NCI-H1092 (cell line): ENCODE measurements at places on chromosomes 2 and 18.

DNA sequence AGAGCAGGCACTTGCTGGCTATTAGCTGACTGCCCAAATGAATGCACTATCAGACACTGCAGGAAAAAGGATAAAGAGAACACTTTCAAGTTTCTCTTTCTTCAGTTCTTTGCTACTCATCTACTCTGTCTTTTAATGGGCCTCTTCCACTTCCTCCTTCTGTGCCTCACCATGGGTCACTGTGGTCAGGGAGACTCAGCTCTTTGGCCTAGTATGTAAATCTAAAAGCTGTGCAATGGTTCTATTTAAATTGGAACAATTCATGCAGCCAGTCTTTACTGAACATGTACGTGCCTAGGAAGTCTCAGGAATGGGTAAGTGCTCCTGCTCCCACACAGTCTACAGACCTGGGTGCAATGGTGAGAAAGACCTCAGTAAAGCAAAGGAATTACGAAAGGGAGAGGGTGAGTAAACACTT, 79.1 kb upstream of the DNMT3A start:
- DNase-seq: no peak

- DNase-seq: no peak
Measured at GRCh38 chr2:16109821-16110310, 169.5 kb downstream of the MYCN start.

- no peak for DNase-seq
Measured at GRCh38 chr2:240812721-240813120, 7.3 kb downstream of the KIF1A start.

DNA sequence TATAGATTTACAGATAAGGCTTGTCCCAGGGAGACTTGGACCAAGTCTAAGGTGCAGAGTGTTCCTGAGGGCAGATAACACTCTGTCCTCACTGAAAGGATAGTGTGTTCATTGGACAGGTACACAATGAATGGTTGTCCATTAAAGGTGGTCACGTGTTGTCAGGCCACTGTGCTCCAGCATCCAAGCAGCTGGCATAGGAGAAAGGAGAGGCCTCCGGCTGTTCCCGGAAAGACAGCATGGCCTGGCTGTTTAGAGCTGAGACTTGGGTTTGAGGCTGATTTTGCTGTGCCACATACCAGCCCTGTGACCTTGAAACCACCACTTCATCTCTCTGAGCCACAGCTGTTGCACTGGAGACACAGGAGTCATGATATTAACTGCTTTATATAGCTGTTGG, 19.6 kb upstream of the SULT1C3 start:
- no peak for DNase-seq

DNA sequence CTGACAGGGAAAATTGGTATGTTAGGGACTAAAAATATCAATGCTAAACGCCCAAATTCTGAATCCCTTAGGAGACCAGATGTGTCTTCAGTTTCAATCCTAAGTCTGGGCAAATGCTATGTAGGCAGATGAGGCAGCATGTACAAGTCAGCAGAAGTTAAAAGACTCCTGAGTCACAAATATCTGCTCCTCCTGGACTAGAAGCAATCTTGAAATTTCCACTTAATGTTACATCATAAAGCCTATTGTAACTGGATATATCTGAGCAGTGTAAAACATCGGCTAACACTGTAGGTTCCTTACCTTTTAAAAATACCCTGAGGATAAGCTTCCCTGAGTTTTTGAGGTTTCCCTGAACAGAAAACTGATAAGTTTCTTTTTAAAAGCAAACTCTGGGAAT, 1087.6 kb upstream of the PIK3C3 start:
- no peak for DNase-seq

- DNase-seq: no peak
Measured at GRCh38 chr2:156818221-156818620, 382.0 kb downstream of the GPD2 start.

GRCh38 chr2:99489063-99489760, 605 bp downstream of the REV1 start:
- no peak for DNase-seq

DNA sequence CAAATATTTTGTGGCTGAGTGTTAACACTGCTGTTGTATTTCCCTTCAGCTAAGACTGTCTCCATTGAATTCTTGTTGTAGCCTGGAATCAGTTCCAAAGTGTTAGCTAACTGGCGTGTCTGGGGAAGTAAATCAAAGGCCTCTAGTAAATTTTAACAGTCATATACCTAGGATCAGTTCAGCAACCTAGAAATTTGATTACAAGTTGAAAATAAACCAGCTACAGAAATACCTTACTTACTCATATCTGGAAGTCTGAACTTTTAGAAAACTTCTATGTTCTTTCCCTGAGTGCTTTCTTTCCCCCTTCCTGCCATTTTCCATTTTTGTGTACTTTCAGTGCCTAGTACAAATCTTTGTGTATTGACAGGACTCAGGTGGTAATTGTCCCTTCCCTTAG, 396.7 kb upstream of the DCC start:
- DNase-seq: no peak

DNA sequence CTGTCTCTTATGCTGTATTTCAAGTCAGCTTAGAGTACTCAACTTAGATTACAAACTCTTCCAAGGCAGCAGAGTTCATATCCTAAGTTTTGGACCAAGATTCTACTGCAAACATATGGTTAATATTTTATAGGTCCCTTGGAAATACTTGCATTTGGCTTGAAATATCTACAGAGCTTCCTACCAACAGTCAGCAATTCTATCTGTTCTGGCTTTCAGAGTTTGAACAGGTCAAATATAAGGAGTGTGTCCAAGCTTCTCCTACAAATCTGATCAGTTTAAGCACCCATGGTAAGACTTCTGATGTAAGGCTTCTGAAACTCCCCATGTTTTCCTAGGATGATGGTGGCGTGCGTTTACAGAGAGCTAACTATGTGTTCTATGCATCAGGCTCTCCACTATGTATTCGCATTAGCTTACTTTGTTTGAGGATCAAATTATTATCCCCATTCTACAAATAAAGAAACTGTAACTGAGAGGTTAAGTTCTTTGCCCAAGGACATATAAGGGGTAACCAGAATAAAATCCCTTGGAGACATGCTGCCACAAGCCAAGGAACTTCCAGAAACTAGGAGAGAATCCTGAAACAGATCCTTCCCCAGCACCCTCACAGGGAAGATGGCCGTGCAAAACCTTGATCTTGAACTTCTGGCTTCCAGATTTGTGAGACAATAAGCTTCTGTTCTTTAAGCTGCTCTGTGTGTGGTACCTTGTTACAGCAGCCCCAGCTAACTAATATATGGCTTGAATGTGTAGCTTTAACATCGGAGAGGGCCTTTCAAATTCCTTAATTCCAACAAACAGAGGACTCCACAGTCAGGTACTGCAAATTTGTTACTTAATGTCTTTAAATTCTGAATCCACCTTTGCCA, 55.1 kb downstream of the ATP8B1 start:
- no peak for DNase-seq
